A549 treated with AZD2906 at 1 μM for 4 hours (cell line): ENCODE measurements at places on chromosomes 12 and 14. TPM values are rescaled to one million over a fixed set of nuclear protein-coding genes. Genes with fewer than 3 reads are reported as not detected.

AKAP3 gene
- 0.06 to 0.19 TPM (median 0.11 TPM) in 5 replicates for total RNA-seq

CMKLR1 gene
- total RNA-seq: 0.02 to 0.06 TPM (median 0.02 TPM) in 3 of 5 replicates, not detected in the others

ASCL1 gene
- not detected in 5 replicates for total RNA-seq

SERPINA6 gene
- total RNA-seq: 1.4 to 2.0 TPM (median 1.6 TPM) in 5 replicates

ANO4 gene
- total RNA-seq: 0.07 to 0.20 TPM (median 0.10 TPM) in 5 replicates

A2M gene
- 0.14 to 0.24 TPM (median 0.14 TPM) in 4 of 5 replicates, not detected in the other for total RNA-seq

NOC4L gene
- total RNA-seq: 39.1 to 63.6 TPM (median 58.2 TPM) in 5 replicates

FICD gene
- 2.8 to 3.1 TPM (median 3.1 TPM) in 5 replicates for total RNA-seq

BATF gene
- total RNA-seq: 0.11 TPM in 1 of 5 replicates, not detected in the others

SOAT2 gene
- 0.07 to 0.30 TPM (median 0.24 TPM) in 5 replicates for total RNA-seq
